Osteoblast (primary cell): ENCODE measurements at places on chromosomes 2 and 18.

- DNase-seq: no peak
- H3K36me3 ChIP-seq: peaks cover 8% of the 10 kb centered on the region
- no peaks in the 10 kb centered on the region for H3K27me3 ChIP-seq
- peak overlapping the region; percentile 89 for H3K4me3 ChIP-seq
These were observed 673 bp downstream of the CENPO start for GRCh38 chr2:24793761-24794435.

GRCh38 chr2:229641676-229642075, 72.7 kb downstream of the DNER start:
- no peaks in the 10 kb centered on the region for H3K36me3 ChIP-seq
- H3K4me1 ChIP-seq: no peaks in the 10 kb centered on the region
- H3K4me3 ChIP-seq: no peak overlapping the region
- H3K27me3 ChIP-seq: no peaks in the 10 kb centered on the region

- H3K4me1 ChIP-seq: no peaks in the 10 kb centered on the region
- H3K4me3 ChIP-seq: no peak overlapping the region
- no peak overlapping the region for H3K27ac ChIP-seq
- no peaks in the 10 kb centered on the region for H3K36me3 ChIP-seq
- no peak for DNase-seq
- no peaks in the 10 kb centered on the region for H3K27me3 ChIP-seq
These were observed 387.8 kb upstream of the CDH7 start for GRCh38 chr18:65363011-65363410.

DNA sequence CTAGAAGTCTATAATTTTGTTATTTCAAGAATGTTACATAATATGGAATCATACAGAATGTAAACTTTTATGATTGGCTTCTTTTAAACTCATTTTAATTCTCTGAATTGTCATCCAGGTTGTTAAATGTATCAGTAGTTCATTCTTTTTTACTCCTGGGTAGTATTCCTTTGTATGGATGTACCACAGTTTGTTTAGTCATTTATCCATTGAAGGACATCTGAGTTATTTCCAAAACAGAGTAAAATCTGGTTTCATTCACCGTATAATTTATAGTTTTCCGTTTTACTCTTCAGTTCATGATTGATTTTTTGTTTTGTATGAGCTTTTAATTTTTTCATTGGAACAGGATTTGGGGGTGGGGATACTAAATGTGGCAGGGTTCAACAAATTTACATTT, 132.4 kb downstream of the PMS1 start:
- DNase-seq: no peak
- no peak overlapping the region for H3K4me3 ChIP-seq
- H3K27ac ChIP-seq: no peak overlapping the region
- H3K27me3 ChIP-seq: no peaks in the 10 kb centered on the region
- no peaks in the 10 kb centered on the region for H3K4me1 ChIP-seq

- no peaks in the 10 kb centered on the region for H3K27me3 ChIP-seq
- no peak overlapping the region for H3K27ac ChIP-seq
- H3K4me3 ChIP-seq: no peak overlapping the region
- H3K4me1 ChIP-seq: no peaks in the 10 kb centered on the region
- DNase-seq: peak; percentile 92
These were observed 27.9 kb downstream of the GPC1 start for GRCh38 chr2:240463274-240463865.

DNA sequence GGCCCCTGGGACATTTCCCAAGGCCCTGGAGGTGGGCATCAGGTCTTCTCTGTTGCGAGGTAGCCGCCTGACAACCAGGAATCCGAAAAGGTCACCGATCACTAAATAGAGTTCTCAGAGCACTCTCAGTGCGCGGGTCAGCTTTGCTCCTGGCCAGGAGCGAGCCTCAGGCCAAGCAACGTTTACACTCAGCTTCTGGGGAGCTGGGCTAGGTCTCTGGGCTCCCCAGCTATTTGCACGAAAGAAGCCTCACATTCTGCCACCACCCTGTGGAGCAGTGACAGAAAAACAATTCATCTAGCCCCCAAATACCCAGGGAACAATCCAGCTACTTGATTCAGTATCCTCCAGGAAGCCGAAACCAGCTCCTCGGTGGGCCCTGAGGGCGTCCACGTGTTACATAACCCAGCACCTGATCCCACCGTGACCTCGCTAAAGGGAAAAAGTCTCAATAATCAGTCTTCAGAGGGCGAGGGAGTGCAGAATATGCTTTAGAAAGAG, 3.3 kb downstream of the SH3BP4 start:
- peak overlapping the region; percentile 91 for H3K27ac ChIP-seq
- peak overlapping the region; percentile 87 for H3K4me3 ChIP-seq
- DNase-seq: no peak
- H3K36me3 ChIP-seq: peaks cover 17% of the 10 kb centered on the region

DNA sequence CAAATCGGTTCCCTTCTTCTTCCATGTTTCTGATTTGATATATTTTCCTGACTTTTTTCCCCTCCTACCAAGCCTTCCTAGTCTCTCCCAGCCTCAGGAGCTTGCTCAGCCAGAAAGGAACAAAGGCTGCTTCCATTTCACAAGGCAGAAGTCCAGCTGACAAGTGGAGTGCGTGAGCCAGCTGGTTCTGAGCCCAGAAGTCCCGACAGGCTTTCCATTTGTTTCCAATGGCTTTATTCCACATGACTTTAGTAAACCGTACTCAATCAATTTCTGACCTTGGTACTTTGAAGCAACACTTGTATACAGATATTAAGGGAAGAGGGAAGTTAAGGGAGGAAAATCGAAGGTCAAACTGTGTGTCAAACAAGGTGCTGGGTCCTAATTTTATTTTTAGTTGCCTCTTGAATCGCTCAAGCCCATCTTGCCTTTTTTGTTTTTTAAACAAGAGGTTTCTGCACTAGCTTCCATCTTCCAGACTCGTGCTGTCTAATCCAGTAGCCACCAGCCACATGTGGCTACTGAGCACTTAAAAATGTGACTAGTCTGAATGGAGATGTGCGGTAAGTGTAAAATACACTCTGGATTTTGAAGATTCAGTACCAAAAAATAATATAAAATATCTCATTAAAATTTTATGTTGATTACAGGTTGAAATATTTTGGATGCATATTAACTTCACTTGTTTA, 36.2 kb downstream of the WIPF1 start:
- H3K4me1 ChIP-seq: peaks cover 8% of the 10 kb centered on the region
- H3K4me3 ChIP-seq: no peak overlapping the region
- DNase-seq: no peak
- no peaks in the 10 kb centered on the region for H3K27me3 ChIP-seq

- H3K27me3 ChIP-seq: no peaks in the 10 kb centered on the region
- H3K27ac ChIP-seq: no peak overlapping the region
- no peaks in the 10 kb centered on the region for H3K36me3 ChIP-seq
- no peak overlapping the region for H3K4me3 ChIP-seq
- no peak for DNase-seq
These were observed 91.2 kb downstream of the VRK2 start for GRCh38 chr2:58137856-58138255.

GRCh38 chr18:3450012-3450798, at the start of gene TGIF1:
TGIF1 (plus strand) TSS chr18:3450172; CDS start chr18:3450490, 318 bp downstream.
- H3K27me3 ChIP-seq: no peaks in the 10 kb centered on the region
- DNase-seq: peak; percentile 56
- H3K36me3 ChIP-seq: no peaks in the 10 kb centered on the region
- peaks cover 43% of the 10 kb centered on the region for H3K4me1 ChIP-seq
- H3K27ac ChIP-seq: peak within 1 kb of the TSS; percentile 100

- H3K27me3 ChIP-seq: no peaks in the 10 kb centered on the region
- no peak overlapping the region for H3K27ac ChIP-seq
- H3K4me3 ChIP-seq: no peak overlapping the region
- peaks cover 2% of the 10 kb centered on the region for H3K4me1 ChIP-seq
These were observed 128.3 kb upstream of the ARHGAP28 start for GRCh38 chr18:6601241-6601640.

DNA sequence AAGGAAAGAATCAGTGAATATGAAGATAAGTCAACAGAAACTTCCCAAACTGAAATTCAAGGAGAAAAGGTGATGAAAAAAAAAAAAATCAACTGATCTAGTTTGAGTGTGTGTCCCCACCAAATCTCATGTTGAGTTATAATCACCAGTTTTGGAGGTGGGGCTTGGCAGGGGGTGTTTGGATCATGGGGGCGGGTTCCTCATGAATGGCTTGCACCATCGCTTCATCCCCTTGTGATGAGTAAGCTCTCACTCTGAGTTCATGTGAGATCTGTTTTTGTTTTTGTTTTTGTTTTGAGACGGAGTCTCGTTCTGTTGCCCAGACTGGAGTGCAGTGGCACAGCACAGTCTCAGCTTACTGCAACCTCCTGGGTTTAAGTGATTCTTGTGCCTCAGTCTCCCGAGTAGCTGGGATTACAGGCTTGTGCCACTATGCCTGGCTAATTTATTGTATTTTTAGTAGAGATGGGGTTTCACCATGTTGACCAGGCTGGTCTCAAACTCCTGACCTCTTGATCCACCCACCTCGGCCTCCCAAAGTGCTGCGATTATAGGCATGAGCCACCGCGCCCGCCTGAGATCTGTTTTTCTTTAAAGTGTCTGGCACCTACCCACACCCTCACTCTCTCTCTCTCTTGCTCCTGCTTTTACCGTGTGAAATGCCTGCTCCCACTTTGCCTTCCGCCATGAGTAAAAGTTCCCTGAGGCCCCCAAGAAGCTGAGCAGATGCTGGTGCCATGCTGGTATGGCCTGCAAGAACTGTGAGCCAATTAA, 4.0 kb upstream of the SLC66A2 start:
- no peak for DNase-seq
- peaks cover 11% of the 10 kb centered on the region for H3K4me1 ChIP-seq
- H3K27ac ChIP-seq: no peak overlapping the region
- H3K4me3 ChIP-seq: no peak overlapping the region
- H3K27me3 ChIP-seq: no peaks in the 10 kb centered on the region

- no peak for DNase-seq
- H3K4me3 ChIP-seq: no peak overlapping the region
- peaks cover 10% of the 10 kb centered on the region for H3K4me1 ChIP-seq
- no peaks in the 10 kb centered on the region for H3K27me3 ChIP-seq
- peak overlapping the region; percentile 55 for H3K27ac ChIP-seq
These were observed 250.4 kb upstream of the DSEL start for GRCh38 chr18:67766930-67767329.

- peak overlapping the region; percentile 68 for H3K4me3 ChIP-seq
- no peak for DNase-seq
- H3K27me3 ChIP-seq: peaks cover 63% of the 10 kb centered on the region
- no peak overlapping the region for H3K27ac ChIP-seq
These were observed 142.6 kb downstream of the MEIS1 start for GRCh38 chr2:66577321-66578053.

DNA sequence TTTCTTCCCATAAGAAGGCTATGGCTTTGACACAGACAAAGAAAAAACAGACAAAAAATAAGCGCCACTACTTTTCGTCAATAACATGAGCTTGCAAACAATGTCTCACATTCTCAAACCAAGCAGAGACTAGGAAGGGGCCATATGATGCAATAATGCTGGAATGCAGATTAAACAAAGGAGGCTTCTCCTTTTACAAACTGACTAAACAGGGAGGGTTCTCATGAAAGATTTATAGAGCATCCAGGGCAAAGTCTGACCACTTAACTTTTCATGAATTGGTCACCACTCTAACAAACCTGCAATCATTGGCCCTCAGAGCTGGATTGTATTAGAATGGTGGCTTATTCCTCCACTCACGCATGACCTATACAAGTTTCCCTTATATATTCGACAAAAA, 663.3 kb upstream of the CHAC2 start:
- H3K27me3 ChIP-seq: no peaks in the 10 kb centered on the region
- no peaks in the 10 kb centered on the region for H3K4me1 ChIP-seq
- DNase-seq: no peak
- no peaks in the 10 kb centered on the region for H3K36me3 ChIP-seq

GRCh38 chr2:192010073-192010472, 163.2 kb upstream of the CAVIN2 start:
- no peak for DNase-seq
- peaks cover 7% of the 10 kb centered on the region for H3K4me1 ChIP-seq
- no peak overlapping the region for H3K27ac ChIP-seq
- no peaks in the 10 kb centered on the region for H3K36me3 ChIP-seq

DNA sequence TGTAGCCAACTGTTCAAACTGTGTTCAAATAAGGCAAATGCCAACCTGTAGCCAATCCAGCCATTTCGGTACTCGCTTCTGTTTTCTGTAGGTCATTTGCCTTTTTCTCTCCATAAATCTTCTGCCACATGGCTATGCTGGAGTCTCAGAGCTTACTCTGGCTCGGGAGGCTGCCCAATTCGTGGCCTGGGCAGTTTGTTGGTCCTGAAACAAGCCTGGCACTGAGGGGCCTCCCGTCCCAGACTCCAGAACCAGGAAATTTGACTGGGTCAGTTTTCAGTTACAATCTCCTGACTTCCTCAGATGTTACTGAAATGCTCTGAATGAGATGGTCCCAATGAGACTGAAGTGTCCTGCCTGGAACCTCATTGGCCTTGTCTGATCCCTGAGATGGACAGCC, 120.8 kb upstream of the NPAS2 start:
- no peaks in the 10 kb centered on the region for H3K36me3 ChIP-seq
- no peak overlapping the region for H3K27ac ChIP-seq
- no peak for DNase-seq
- no peaks in the 10 kb centered on the region for H3K4me1 ChIP-seq
- H3K4me3 ChIP-seq: no peak overlapping the region

GRCh38 chr2:232516551-232516950, 3.6 kb upstream of the PRSS56 start:
- no peak for DNase-seq
- H3K36me3 ChIP-seq: no peaks in the 10 kb centered on the region
- H3K4me3 ChIP-seq: no peak overlapping the region
- no peaks in the 10 kb centered on the region for H3K4me1 ChIP-seq
- H3K27me3 ChIP-seq: peaks cover 38% of the 10 kb centered on the region
- H3K27ac ChIP-seq: no peak overlapping the region

DNA sequence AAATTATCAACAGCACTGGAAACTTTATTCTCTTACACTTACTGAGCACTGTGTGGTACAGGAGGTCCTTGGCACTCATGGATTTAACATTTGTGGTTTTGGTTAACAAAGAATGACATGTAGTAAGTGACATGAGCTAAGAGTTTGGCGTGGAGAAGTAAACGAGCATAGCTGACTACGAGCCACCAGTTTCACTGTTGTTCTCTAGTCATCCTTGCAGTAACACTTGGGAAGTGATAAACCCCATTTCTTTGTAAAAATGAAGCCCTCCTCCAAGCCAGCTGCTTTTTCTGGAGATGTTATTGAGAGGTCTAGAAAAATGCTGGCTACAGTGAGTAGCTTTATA, 32.7 kb downstream of the QPCT start:
- DNase-seq: no peak
- H3K4me1 ChIP-seq: peaks cover 43% of the 10 kb centered on the region
- no peaks in the 10 kb centered on the region for H3K27me3 ChIP-seq
- peak overlapping the region; percentile 77 for H3K27ac ChIP-seq
- peak overlapping the region; percentile 10 for H3K4me3 ChIP-seq
- H3K36me3 ChIP-seq: no peaks in the 10 kb centered on the region

DNA sequence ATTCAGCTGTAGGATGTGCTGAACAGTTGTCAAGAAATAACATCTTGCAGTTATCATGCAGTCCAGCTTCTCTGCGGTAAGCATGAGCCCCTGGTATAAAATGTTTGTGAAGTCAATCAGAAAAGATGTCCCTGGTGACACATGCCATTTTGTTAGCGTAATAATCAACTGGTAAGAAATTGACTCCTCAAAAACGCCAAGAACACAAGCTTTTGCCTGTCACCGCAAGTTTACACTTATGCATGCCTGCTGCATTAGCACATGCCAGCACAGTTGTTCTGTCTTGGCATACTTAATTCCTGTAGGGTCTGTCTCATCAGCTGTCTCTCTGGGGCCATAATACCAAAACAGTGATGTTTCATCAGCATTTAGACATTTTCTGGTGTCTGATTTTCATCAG, 524.8 kb upstream of the DSEL start:
- no peaks in the 10 kb centered on the region for H3K36me3 ChIP-seq
- H3K27ac ChIP-seq: no peak overlapping the region
- H3K4me1 ChIP-seq: no peaks in the 10 kb centered on the region
- H3K4me3 ChIP-seq: no peak overlapping the region
- DNase-seq: no peak
